ENCODE measurements at places on chromosomes 12 and 14.

DNA sequence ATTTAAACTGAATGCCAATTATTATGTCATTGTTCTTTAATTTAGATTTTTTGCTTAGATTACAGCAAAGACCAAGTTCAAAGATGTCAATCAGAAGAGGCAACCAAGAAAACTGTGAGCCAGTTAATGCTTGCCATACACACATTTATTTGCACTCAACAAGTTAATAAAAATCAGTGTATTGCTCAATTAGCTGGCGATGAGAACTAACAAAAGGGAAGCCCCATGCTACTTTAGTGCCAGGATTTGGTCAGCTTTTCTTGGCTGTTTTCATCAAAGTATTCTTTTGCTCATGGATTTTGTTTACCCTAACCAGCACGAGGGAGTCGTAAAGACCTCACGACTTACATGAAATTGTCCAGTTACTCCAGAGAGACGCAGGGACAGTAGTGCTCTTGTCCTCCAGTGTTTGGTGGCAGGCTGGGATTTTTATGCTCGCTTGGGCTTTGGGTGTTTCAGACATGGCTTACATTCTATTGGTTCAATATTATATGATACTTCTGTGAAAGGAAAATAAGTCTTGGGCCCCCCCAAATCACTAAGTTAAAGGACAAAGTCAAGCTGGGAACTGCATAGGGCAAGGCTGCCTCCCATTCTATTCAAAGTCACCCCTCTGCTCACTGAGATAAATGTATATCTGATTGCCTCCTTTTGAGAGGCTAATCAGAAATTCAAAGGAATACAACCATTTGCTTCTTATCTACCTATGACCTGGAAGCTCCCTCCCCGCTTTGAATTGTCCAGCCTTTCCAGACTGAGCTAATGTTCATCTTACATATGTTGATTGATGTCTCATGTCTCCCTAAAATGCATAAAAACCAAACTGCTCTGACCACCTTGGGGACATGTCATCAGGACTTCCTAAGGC, 7.4 kb upstream of the B4GALNT1 start:
- DNase-seq: no peak

GRCh38 chr12:49503674-49504180, 35.1 kb upstream of the KCNH3 start:
- no peak for DNase-seq

DNA sequence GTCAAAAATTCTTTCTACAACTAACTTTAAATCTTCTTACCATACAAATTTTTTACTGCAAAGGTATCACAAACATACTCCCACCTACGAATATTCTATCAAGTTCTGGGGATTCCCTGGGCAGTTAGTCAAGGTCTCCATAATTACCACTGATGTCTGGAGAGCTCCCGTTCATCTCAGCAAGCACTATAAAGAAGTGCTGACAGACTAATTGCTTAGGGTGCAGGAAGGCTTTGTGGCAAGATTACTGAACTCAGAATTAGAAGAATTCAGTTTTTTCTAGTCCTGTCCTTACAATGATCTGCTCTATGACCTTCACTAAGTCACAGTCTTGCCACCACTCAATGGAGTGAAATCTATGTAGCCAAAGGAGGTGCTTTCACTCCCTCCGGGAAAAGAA, 61.5 kb downstream of the DUSP16 start:
- DNase-seq: no peak

GRCh38 chr12:93978553-93978952, 169.8 kb upstream of the PLXNC1 start:
- DNase-seq: no peak

- DNase-seq: no peak
Observed at GRCh38 chr12:119826661-119827445, 50.3 kb downstream of the CIT start.

DNA sequence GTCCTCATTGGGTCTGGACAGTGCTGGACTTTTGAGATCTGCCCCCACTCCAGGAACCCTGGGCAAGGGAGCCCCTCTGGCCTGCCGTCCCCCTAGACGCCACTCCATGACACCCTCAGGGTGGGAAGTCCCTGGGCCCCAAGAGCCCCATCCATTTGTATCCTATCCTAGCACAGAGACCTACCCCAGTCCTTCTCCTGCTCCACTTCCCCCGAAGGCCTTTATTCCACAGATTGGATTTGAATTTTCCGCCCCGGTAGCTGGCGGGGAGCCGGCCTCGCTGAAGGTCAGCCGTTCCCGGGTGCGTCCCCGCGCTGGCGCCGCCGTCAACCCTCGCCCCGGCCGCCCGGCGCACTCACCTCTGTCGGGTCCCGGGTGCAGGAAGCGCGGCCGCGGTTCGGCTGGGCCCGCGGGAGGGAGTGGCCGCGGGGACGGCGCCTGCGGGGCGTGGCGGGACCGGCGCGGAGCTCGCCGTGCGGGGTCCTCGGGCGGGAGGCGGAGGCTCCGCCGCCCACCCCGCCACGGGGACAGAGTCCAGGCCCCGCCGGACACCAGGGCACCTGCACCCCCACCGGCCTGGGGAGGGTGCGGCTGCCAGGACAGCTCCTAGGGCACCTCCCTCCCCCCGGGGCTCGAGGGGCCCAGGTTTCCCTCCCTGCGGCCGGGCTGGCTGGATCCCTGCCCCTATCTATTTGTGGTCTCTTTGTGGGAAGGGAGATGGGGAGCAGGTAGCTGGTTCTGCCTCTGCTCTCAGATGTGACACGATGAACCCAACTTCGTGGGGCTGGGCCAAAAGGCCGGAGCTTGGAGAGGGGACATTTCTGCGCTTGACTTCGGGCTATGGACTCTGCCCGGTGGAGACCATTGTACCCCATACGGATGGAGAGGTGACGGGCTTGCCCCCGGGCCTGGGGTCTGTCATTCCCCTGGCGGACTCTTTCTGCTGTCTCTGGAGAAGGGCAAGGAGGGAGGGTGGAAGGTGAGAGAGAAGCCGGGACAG, 19.9 kb upstream of the GPR68 start:
- no peak for DNase-seq

DNA sequence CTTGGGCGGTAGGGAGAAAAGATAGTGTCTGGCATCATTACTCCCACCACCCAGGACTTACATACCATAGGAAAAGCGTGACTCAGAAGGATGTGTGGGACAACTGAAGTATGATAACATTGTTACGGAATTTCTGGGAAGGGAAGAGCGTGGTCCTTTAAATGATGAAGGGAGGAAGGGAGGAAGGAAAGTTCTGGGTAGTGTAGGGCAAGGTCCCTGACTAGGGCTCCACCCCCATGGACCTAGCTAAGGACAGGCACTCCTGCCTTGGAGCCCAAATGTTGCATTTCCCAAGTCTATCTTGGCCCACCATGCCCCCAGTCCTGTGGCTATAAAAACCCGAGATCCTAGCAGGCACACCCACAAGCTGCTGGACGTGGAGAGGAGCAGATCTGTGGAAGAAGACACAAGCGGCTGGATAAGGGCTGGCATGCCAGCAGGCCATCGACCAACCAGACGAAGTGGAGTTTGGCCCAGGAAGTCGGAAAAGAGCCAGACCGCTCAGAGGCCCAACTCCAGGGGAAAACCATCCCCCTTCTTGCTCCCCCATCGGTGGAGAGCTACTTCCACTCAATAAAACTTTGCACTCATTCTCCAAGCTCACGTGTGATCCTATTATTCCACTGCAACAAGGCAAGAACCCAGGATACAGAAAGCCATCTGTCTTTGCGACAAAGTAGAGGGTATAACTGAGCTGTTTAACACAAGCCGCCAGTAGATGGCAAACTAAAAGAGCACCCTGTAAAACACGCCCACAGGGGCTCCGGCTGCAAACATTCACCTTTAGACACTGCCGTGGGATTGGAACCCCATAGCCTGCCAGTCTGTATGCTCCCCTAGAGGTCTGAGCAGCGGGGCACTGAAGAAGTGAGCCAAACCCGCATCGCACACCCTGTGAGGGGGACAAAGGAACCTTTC, 23.0 kb upstream of the RAB21 start:
- DNase-seq: no peak

DNA sequence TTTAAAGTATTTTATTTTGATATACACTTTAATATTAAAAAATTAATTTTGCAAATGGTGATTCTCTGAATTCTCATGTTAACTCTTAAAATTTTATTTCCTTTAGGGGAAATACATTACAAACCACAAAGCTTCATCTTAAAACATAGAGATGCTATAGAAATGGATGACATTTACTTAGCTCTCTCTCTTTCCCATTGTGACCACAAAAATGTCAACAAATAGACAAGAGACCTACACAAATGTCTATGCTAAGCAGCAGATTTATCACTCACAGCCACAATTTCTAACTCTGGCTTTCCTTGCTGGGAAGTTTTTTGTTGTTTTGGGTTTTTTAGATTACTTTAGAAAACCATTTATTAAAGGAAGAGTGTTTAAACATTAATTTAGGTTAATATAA, 19.9 kb upstream of the PHC1 start:
- DNase-seq: no peak

- no peak for DNase-seq
Observed at GRCh38 chr14:93895023-93895604, 32.0 kb upstream of the FAM181A start.

DNA sequence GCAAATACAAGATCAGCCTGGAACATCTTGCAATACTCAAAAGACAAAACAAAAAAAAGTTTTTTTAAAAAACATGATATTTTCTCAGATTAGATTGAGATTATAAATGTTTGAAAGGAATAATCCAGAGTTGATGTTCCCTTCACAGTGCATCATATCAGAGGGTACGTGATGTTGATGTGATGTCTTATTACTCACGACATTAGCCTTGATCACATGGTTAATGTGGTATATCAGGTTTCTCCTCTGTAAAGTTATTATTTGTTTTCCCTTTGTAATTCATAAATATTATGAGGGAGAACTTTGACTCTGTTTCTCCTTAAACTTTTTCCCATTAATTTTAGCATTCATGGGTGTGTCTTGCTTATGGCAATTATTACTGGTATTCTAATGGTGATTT, 26.6 kb downstream of the LIMA1 start:
- no peak for DNase-seq

DNA sequence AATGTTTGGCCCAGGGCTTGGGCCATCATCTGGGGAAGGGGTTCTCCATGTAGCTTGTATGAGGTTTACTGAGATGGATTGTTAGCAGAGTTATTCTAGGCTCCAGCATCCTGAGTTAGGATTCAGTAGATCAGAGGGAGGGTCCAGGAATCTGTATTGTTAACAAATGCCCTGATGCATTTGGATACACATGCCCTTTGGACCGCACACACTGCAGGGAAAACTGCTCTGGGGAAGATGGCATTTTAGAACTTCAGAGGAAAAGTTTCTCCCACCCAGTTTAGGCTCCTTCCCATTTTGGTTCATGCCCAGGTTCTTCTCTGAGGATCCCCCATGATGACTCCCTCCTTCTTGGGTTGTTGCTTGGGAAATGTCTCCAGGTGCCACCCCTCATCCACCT, 193.3 kb downstream of the KTN1 start:
- no peak for DNase-seq

DNA sequence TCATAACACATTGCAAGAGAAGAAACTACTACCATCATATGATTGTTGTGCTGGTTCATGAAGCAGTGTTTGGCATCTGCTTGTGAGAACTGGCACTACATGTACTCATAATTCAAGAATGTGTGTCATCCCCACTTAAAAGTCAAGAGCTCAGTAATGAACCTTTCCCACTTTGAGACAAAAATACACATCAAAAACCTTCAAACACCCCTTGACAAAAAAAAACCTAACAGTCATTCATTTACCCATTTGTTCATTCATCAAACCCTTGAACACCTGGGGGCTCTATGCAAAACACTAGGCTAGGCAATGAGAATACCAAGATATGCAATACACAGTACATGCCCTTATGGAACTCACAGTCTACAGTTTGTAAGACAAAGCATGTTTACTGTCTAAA, 40.0 kb downstream of the KIF21A start:
- DNase-seq: no peak

DNA sequence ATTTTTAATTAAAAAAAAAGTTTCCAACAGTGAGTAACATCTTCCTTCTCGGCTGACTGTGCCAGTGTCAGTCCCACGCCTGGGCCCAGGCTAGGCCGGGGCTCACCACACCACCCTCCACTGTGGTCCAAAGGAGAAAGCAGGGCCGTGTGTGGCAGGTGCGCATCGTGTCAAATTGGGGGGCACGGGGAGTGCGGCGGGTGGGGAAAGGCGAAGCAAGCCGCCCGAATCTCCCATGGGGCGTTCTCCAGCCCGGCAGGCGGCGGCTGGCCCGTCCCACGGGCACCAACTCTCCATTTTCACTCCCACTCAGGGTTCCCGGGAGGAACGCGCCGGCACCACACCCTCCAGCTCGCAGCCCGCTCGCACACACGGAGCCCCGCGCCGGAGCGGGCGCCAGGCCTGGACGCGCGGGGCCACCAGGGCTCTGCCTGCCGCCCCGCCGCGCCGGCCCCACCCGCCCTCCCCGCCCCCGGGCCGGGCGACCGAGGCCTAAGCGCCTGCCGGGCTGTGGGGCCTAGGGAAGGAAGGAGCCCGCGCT, 604 bp downstream of the EEA1 start:
- peak; percentile 28 for DNase-seq

- no peak for DNase-seq
Observed at GRCh38 chr14:23361320-23361719, 3.7 kb downstream of the EFS start.

DNA sequence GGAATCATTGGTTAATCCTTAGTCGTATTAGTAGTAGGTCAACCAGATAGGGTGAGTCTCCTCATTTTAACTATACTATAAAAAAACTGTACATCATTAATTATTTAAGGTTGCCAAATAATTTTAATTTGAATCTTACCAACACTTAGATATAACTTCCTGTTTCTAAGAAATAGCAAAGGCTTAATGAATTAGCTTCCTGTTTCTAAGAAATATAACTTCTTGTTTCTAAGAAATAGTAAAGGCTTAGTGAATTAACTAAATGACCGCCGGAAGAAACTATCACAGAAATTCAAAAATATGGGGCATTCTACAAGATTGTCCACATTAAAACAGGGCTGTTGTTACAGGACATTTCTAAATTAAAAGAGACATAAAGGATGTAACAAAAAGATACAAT, 392.9 kb upstream of the FOXG1 start:
- DNase-seq: no peak

- DNase-seq: no peak
Observed at GRCh38 chr12:52354200-52354599, 13.1 kb downstream of the KRT85 start.

DNA sequence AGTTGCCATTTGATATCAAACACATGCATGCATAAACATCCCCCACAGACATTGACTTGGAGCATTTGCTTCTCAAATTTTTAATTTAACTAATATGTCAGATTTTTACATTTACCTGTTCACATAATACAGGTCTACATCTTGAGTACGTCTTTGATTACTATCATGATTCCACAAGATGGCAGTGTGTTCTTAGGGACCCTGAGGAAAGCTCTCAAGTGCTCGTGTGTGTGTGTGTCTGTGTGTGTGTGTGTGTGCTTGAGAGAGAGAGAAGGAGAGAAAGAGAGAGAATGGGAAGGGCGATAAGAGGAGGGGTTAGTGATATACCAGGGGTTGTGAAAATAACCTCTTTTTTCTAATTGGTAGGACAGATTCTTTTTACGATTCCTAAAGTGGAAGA, 167.1 kb upstream of the OR4E1 start:
- no peak for DNase-seq

Measured in activated CD4-positive, CD25-positive, alpha-beta regulatory T cell treated with anti-CD3 and anti-CD28 coated beads, Interleukin-2, amount 50 U/mL, for 16 hours (primary cell).